ENCODE measurements at places on chromosomes 2 and 18.
A peak's percentile ranks its signal among the peaks of the same experiment; 100 is the strongest.

GRCh38 chr2:39736640-39737039, 42.4 kb downstream of the THUMPD2 start:
- no peak for DNase-seq

DNA sequence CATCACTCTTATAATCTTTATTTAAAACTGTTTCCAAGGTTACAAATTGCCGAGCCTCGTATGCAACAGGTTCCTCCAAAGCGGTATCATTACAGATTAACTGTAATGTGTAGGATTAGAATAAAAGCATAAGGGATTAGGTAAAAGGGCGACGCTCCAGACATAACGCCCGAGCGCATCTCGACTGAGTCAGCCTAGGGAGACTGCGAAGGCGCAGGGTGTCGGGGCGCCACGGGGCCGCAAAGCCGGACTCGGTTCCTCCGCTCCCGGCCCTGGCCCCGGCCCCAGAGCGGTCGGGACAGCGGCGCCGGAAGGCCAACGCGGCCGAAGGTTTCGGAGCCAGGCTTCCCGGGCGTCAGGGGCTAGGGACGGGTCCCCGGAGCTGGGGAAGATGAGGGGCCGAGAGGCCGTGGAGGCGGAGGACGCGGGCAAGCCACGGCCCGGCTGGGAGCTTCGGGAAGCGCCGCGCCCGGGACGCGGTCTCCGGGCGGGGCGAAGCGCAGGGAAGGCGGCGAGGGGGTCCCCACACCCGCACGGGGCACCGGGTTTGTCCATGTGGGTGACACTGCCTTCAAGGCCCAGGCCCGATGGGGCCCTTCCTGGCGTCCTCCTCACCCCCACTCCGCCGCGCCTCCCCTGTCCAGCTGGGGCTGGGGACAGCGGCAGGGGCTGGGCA, 12.9 kb upstream of the SIX3 start:
- no peak for DNase-seq

DNA sequence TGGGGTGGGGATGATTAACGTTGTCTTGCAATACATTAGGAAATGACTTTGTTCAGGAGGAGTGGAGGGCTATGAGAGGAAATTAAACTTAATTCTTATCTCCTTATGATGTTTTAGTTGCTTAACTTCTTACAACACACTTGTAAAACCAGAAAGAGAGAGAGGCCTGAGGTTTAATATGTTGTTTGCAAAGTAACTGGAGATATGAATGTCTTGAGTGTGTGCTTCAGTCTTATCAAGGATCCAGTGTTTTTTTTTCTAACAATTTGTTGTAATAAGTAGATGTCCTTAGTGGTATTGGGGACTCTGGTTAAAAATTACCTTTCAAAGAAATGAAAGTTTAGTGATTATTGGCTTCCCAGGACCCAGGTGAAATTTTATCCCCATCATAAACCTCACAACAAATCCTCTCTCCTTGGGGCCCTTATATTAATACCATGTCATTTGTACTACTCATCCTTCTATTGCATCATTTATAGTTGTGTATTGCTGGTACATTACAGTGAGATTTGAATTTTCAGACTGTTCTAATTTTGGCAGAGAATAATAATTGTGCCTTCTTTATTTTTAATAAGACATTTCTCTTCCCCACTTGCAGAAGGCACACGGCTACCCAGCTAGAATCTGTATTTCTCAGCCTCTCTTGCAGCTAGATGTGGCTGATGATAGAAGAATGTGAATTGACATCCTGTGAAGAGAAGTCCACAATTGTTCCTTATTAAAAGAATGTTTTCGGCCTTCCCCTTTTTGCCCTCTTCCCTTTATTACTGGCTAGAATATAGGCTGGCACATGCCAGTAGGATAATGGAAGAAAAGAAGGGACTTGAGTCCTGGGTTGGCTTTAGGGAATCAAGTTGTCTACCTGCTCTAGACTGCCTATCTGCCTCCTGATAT, 91.9 kb upstream of the CXCR4 start:
- no peak for DNase-seq

DNA sequence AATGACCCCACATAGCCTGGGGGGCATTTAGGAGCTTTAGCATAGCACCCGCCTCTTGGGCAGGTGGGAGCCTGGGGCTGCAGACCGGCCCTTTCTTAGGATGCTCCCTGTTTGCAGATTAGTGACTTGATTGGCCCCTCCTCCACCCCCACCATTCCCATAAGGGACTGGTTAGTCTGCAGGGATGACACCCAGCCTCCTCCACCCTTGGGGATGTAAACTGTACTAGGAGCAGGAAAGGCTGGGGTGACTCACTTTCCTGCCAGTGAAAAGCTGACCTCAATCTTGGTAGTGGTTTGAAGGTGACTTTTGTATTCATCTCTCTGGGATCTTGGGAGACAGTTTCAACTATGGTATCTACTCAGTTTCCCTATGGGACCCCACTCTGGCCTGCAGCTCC, 24.2 kb downstream of the CTIF start:
- DNase-seq, result no peak

- no peak for DNase-seq
These were observed 352.0 kb downstream of the THSD7B start for GRCh38 chr2:137117385-137117784.

DNA sequence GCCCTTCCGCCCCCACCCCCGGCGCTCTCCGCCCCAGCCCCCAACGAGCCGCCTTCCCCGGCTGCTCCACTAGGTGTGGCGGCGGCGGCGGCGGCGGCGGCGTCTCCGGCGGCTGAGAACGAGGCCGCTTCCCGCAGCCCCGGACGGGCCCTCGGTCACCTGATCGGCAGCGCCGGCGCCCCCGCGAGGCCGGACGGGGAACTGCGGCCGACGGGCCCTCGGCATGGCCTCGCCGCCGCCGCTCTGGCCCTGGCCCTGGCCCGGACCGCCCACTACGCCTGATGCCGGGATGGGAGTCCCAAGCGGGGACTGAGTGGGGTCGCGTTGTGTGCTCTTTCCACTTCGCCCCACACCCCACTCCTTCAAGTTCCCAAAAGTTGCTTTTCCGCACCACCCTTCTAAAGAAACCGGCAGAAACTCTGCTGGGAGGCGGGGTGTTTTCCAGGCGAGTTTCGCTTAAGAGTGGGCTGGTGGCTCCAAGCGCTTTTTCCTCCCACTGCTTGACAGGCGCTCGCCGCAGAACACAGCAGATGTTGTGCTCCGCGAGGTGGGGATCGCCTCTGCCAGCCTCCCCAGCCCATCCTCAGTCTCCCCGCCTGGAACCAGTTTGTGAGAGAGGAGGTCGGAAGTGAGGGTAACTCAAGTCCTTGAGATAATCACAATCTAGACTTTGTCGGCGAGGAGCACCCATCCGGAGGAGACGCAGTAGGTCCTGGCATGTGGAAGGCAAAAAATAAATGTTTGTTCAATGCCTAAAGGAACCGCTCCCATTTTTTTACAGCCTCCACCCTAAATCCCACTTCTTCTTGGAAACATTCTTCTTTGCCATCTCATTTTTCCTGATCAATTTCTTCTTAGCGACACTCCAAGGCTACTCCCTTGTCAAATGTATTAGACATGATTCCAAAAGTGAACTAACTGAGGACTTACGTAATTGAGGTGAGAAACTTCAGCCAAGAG, at the start of gene NCKAP1:
TSS of gene NCKAP1 (minus strand) at position 117 of the 960 bp plus-strand sequence. CDS start 358 bp downstream, outside the sequence.
- no peak for DNase-seq

GRCh38 chr18:58495634-58496033, 133.3 kb downstream of the ALPK2 start:
- DNase-seq, result no peak

DNA sequence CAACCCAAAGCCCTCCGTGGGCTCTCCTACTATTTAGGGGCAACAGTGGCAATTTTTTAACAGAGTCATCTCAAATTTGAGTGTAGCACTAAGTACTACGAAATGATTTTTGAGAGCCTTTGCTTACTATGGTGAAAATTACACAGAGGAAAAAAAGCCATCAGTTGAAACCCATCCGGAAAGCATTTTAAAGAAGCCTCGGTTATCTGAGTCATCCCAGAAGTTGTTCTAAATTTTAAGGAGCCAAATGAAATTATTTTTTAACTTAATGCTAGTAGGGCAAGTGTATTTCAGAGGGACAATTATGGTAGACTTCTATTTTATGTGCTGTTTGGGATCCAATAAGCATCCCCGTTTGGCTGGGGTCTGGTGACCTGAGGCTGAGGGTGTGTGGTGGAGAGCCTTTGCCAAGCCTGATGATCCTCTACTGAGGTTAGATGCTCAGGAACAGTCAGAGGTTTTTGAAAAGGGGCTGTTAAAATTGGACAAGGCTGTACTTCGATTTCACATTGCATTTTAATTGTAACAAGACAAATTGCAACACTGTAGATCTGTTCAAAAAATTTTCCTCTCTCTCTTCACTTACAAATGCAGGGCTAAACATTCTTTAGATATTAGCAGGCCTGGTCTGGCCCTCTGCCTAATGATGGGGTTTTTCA, 47.0 kb downstream of the RAPGEF4 start:
- DNase-seq, result no peak

DNA sequence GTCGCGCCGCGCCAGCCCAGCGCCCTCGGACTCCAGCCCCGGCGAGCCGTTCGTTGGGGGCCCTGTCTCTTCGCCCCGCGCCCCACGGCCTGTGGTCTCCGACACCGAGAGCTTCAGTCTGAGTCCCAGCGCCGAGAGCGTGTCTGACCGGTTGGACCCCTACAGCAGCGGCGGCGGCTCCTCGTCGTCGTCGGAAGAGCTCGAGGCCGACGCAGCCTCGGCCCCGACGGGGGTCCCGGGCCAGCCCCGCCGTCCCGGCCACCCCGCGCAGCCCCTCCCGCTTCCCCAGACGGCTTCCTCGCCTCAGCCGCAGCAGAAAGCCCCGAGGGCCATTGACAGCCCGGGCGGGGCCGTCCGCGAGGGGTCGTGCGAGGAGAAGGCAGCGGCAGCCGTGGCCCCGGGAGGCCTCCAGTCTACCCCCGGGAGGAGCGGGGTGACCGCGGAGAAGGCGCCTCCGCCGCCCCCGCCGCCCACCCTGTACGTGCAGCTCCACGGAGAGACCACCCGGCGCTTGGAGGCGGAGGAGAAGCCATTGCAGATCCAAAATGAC, 1.4 kb downstream of the PHLPP1 start:
- DNase-seq, result peak; percentile 37

GRCh38 chr2:200471324-200471848, 38.5 kb downstream of the KCTD18 start:
- DNase-seq, result no peak

DNA sequence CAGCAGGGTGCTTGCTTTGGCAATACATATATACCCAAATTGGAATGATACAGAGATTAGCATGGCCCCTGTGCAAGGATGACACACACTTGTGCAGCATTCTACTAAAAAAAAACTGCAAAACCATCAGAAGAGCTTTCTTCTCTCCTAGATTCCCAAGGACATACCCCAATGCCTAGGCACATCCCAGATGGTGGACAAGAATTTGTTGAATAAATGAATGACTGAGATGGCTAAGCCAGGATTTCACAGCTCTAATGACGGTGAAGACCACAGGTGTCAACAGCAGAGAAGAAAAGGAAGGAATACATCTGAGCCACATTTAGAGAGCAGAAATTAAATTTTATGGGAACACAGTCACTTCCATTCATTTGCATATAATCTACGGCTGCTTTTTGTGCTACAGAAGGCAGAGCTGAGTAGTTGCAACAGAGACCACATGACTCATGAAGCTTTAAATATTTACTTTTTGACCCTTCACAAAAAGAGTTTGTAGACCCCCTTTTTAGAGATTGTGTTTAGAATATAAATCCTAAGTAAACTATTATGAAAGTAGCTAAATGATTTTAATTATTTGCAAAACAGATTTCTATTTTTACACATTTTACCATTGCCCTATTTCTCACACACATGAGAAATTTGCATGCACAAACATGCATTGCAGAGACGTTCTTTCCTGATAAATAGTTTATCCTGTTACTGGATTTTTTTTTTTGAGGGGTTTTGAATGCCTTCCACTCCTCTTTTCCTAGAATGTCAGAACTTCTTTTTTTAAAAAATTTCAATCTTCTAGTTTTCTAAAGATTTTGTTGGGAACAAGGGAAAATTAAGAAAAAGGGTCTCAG, 119.0 kb downstream of the PMAIP1 start:
- DNase-seq, result no peak

DNA sequence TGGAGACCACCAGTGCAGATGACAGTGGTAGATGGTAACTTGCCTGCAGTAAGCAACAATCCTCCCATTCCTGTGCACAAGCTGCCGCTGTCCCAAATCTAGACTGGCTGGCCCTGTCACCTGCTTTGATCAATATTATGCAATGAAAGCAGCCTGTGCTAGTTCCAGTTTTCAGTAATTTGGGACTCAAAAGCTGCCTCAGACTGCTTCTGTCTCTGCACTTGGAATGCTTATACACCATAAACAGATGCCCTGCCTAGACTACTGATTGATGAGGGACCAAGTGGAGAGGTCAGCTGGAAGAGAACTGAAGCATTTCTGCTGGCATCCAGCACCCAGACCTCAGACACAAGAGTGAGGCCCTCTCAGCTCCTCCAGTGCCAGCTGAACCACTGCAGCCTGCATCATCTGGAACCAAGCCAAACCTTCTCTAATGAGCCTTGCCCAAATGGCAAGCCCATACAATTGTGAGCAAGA, 24.9 kb downstream of the CCBE1 start:
- DNase-seq, result no peak

DNA sequence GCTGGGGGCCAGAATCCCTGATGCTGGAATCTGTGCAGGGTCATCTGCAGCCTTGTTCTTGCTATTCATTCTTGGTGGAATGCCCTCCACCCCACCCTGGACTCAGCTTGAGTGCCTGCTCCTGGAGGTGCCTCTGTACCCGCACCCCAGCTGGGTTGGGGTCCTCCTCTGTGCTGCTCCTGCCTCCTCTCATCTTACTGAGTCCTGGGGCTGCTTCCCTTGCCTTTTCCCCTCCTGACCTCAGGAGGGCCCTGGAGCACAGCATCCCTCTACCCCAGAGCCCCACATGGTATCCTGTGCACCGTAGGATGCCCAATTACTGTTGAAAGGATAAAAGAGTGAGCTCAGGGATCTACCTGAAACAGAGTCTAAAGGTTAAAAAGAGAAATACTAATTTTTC, 81.6 kb downstream of the CIB4 start:
- DNase-seq, result no peak

DNA sequence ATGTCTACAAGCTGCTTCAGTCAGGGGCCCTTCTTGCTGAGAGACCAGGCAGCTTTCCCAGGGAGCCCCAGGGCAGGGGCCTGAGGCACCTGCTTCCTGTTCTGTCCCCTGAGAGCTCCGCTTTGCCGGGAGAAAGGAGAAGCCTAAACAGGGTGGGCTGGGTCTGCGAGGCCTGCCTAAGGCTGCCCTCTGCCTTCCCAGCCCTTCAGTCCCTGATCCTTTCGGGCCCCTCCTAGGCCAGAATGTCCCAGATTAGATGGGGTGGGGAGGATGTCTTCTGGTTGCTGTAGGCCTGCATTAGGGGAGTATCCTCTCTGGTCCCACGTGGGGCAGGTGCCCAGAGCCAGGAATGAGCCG, 72.4 kb downstream of the TGOLN2 start:
- DNase-seq, result no peak

GRCh38 chr2:127197475-127198385, 22.4 kb downstream of the CYP27C1 start:
- DNase-seq, result no peak

Measured in nucleus accumbens (tissue), 56 donors.